ENCODE measurements at places on chromosomes 6 and 20.

GRCh38 chr6:100838011-100838410, 43.1 kb downstream of the ASCC3 start:
- DNase-seq = no peak

GRCh38 chr6:137102851-137103492, 58.2 kb upstream of the IL20RA start:
- no peak for DNase-seq

DNA sequence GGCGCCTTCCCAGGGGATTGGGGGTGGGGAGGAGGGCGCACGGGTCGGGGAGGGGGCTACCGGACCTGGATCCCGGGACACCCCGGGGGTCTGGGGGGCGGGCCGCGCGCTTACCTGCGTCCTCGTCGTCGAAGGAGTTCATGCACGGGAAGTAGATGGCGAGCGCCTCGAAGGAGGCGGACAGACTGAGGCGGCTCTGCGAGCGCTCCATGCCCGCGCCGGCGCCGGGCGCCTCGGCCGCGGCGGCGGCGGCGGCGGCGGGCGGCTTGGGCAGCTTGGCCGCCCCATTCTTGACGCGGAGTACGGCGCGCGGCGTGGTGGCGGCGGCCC, 320 bp downstream of the RIMS4 start:
- no peak for DNase-seq

- DNase-seq = no peak
Measured at GRCh38 chr20:12916699-12917098, 92.1 kb upstream of the SPTLC3 start.

GRCh38 chr20:31666258-31667042, 28.7 kb downstream of the COX4I2 start:
- DNase-seq = no peak

DNA sequence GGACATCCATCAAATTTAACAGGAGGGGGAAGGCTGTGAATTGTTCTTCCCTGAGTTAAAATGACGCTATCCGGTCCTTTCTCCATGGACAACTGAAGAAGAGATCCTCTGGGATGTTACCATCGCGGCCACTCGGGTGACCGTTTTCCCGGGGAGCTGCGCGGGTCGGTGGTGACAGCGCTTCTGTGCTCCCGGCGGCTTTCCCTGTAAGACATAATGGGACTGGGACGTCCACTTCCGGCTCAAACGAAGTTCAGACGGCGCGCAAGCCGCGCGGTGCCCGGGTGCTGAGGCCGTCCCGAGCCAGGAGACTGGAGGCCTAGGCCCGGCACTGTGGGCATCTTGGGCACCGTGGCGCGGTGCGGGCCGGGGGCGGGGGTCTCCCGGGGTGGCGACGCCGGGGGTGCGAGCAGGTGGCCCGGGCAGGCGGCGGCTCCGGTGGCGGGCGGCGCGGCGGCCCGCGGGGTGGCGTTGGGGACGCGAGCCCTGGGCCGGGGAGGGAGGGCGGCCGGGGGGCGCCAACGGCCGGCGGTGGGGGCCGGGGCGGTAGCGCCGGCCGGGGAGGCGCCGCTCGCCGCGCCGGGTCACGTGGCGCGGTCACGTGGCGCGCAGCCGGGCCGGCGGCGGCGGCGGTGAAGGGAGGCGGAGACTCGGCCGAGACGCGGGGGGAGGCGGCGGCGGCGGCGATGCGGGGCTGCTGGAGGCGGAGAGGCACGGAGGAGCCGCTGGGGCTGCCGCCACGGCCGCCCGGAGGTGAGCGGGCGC, 63.6 kb downstream of the GTF2H5 start:
- no peak for DNase-seq

DNA sequence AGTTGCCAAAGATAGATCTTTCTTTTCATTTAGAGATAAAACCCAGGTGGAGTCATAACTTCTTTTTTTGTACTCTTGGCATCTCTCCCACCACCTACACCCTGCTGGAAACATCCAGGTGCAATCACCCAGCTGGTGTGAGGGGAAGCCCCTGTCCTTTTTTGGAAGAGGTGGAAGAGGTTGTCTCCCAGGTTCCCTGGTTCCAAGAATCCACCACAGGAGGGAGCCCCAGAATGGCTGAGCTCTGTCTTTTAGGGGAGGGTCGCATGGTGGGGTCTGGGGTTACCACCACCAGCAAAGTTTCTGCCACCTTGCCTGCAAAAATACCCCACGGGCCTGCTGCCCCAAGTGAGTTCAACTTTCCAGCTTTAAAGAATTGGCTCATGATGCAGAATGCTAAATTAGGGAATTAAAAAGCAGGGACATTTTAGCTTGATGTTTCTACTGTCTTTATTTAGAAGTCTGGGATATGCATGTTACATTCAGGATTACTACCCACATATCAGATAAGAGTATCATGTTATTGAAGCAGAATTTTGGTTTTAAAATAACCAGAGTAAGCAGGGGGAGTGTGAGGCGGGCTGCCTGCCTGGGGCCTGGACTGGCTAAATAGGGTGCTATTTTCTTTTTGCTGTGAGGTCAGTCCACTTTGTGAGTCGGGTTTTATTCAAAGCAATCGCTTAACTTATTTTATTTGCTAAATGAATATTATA, 11.0 kb downstream of the SMOC2 start:
- no peak for DNase-seq

DNA sequence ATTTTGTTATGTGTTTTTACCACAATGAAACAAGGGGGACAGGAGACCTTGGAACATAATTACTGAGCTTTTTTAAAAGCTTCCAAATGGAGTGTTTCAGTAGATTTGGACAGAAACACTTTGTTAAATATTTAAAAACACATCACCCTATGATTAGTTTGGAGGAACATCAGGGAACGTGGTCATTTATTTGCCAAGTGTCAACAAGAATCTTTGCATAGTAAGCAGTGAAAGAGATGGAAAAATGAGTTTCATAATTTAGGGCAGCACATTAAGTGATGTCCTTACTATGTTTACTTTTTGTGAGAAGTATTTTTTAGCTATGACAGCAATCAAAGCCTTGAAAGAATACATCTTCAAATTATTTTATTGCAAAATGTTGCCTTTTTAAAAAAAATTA, 82.6 kb downstream of the PROKR2 start:
- DNase-seq = no peak

DNA sequence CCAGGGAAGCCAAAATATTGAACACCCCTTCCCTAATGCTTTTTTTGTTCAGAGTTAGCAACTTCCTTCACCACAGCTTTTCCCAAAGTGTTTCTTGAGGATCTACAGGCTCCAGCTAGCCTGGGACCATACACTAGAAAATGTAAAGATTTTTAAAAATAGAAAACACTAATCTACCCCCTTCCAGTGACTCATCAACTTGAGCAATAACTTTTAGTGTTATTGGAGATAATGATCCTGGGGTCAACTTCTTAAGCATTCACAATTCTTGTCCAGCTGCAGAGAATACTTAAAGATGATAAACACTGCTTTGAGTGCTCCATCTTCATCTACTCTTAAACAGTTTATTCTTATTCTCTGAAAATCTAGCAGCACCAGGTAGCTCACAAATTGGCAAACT, 131.6 kb downstream of the COL9A1 start:
- DNase-seq = no peak

DNA sequence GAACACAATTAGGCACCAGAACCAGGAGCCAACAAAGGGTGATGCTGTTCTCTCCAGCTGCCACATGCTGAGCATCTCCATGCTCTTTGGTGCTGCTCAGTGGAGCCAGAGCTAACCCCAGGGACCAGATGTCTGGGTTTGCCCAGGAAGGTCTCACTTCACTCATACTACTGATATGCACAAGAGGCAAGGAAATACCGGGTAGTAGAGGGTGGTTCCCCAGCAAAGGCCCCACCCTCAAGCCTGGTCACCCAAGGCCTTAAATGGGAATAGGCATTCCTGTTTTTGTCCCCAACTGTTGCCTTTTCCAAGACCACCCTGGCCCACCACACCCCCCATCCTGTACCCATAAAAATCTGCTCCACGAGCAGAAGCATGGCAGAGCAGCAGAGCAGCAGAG, 204.5 kb upstream of the TAB2 start:
- no peak for DNase-seq

DNA sequence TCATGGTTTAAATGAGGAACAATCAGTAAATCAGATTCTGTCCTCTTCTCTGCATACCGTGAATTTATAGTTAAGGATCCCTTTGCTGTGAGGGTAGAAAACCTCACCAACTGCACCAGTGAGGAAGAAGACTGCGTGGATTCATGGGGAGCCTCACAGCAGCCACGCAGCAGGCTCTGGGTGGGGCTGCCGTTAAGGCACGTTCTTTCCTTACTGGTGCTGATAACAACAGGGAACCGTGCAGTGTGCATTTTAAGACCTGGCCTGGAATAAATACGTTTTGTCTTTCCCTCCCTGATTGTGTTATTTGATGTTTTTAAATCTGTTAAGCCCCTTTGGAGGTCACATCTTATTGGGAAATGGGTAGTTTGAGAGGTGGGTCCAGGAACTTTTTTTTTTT, 17.6 kb upstream of the MYLK2 start:
- no peak for DNase-seq

All from astrocyte of the cerebellum (primary cell).